ENCODE measurements at places on chromosomes 1 and 21.

GRCh38 chr1:186900539-186901237, 71.9 kb downstream of the PLA2G4A start:
- no peak for DNase-seq

GRCh38 chr21:38404177-38404576, 94.1 kb downstream of the ERG start:
- DNase-seq = no peak

- DNase-seq = no peak
Measured at GRCh38 chr1:231899713-231900435, 273.3 kb downstream of the DISC1 start.

GRCh38 chr21:25563361-25564116, 43.7 kb downstream of the MRPL39 start:
- DNase-seq = no peak

DNA sequence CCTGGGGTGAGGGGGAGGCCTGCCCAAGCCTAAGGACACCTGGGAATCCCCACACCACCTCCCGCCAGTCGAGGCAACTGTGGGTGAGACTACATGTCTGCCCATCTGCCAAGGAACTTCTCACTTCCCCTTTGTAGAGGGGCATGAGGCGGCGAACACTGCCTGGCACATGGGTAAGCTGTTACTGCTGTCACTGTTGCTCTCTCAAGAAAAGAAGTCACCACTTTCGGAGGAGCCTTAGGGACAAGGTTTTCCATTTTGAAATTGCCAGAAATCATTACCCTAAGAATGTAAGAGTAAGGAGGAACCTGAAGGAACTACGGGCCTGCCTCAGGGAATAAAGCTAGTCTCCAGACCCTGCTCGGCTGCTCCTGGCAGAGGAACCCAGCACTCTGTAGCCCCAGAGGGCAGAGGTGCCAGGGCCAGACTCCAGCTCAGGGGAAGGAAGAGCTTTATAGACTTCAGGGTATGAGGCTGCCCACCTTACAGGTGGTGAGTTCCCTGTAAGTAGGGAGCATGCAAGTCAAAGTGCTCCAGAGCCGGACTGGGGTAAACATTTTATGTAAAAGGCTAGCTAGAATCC, 23.3 kb downstream of the SLC2A1 start:
- DNase-seq = peak; percentile 45

GRCh38 chr1:119314001-119314796, 54.4 kb upstream of the HAO2 start:
- DNase-seq = no peak

GRCh38 chr1:243686159-243686558, 163.9 kb downstream of the AKT3 start:
- DNase-seq = no peak

GRCh38 chr1:231517076-231517475, 11.4 kb upstream of the TSNAX start:
- DNase-seq = no peak

DNA sequence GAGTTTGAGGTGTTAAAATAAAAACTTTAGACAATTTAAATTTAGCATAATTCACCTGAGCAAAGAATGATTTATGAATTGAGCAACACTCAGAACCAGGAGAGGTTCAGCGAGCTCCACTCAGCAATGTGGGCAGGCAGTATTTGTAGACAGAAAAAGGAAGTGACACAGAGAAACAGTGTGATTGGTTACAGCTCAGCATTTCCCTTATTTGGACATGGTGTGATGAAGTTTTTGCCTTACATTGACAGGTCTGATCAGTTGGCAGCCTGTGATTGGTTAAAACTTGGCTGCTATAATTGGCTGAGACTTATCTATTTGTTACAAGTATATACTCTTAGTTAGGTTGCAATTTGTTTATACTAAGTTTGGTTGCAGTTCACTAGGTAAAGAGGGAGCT, 621.2 kb upstream of the PRMT6 start:
- no peak for DNase-seq

GRCh38 chr1:11671205-11671543, 7.2 kb downstream of the FBXO6 start:
- DNase-seq = no peak

Data from T-cell (primary cell).